A172 (cell line): ENCODE measurements at places on chromosomes 16 and 17. TPM values are rescaled to one million over a fixed set of nuclear protein-coding genes. Genes with fewer than 3 reads are reported as not detected.

CPNE7 gene
- total RNA-seq, result 4.7 and 18.5 TPM in 2 replicates

QRICH2 gene
- 2.1 and 2.8 TPM in 2 replicates for total RNA-seq

DNA sequence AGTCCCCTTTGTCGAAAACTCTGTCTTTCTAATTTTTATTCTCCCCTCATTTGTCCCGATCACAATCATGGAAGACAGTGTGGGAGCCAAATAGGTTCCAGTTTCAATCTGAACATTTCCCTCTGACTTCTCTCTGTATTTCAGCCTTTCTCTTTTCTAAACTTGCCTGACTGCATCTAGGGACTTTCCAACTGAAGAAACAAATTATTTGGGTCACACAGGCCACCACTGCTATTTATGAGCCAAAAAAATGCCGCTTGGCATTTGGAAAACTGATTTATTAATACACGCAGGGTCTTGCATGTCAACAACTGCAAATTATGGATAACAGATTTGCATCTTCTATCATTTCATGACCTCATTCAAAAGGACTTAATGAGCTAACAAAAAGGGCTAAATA lies 55.2 kb upstream of the ELAC2 start:
- no peak for DNase-seq

DNA sequence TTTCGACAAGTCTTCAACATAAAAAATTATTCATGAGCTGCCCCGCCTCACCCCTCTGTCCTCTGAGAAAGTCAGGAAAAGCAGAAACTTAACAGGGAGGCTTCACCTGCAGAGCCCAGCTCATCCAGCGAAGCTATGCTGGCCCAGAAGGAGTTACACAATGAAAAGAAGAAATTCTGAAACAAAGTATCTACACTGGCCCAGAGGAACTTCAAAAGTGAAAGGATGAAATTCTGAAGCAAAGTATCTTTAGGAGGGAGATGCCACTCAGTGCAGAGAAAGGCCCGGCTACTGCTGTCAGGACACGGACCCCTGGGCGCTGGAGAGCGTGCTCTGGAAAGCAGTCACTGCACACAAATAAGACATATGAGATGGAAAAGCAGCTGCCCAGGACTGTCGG lies 1.6 kb downstream of the GALNS start:
- DNase-seq, result no peak

DNA sequence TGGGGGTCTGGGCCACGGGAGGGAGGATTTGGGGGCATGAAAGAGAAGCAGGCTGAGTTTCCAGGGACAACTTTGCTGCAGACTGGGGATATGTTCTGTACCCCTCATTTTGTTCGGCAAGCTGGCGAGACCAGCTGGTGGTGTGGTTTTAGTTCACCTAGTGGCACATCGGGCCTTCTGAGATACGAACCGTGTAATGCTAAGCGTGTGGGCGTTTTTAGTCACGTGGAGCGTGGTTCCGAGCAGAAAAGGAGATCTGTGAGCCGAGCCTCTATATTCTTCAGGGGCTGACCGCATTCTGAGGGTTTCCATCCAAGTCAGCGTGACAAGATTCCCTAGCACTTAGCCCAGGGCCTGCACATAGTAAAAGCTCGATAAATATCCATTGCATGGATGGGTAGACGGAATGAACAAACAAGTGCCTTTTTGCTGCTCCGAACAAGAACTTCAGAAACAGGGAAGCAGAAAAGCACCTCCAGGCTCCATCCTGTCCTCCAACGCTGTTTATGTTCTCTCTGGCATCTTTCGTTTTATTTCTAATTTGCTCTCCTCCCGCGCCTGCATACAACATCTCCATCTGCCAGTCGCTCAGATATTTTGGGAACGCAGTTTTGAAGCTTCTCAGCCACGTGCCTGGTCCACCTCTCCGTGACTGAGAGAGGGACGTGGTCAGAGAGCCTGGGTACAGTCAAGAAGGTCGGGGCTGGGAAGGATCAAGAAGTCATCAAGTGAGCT lies 5.8 kb downstream of the SYT17 start:
- no peak for DNase-seq

DNA sequence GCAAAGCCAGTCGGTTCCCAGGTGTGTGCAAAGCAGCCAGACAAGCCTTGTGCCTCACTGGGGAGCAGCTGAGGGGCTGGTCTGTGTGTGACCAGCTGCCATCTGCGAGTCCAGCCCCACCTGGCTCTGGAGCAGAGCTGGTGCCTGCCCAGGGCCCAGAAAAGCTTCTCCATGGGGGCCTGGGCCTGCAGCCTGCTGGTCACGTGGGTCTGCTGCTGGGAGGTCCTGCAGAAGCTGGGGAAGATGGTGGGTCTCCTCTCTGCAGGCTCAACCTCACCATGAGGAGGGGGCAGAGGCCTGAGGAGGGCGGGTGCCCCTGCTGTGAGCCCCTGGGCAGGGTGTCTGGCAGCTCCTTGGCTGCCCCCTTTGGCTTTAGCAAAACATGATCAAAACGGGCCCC lies 71.9 kb downstream of the ENGASE start:
- no peak for DNase-seq

- no peak for DNase-seq
These were observed 41.5 kb upstream of the ETV4 start for GRCh38 chr17:43587647-43588046.

DNA sequence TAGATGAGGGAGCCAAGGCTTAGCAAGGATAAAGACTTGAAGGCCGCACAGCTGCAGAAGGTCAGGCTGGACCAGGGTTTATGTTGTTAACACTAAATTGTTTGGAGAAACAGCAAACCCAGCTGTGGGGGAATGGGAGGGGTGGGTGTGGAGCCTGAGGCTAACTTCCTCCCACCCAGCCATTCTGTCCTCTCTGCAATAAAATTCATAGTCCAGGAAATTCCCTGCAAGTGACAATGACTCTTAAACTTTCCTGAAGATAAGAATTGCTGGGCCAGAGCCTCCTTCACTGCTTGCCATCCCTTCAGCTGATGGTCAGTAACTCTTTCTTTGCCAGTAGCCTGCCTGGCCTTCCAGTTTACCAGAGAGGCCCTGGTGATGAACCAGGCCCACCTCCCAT lies 19.4 kb upstream of the ATP5MC1 start:
- no peak for DNase-seq
